ENCODE measurements at places on chromosomes 3 and 15.

DNA sequence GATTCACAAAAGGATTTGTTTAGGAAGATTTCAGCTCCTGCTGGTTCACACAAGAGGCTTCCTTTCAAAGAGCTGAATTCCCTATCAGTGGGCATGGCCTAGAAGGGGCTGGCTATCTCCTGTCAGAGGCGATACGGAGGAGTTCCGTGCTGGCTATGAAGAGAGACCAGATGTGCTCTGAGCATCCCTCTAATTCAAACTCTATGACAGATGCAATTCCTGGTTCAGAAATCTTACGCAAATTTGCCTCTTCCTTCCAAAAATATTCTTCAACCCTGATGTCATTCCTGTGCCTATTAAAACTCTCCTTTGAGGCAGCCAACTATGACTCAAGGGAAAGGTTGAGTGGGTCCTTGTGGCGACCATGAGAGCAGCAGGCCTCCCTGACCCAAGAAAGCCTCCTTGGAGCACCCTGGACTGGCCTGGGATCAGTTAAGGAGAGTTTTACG lies 139.3 kb upstream of the HES1 start:
- no peak for DNase-seq

DNA sequence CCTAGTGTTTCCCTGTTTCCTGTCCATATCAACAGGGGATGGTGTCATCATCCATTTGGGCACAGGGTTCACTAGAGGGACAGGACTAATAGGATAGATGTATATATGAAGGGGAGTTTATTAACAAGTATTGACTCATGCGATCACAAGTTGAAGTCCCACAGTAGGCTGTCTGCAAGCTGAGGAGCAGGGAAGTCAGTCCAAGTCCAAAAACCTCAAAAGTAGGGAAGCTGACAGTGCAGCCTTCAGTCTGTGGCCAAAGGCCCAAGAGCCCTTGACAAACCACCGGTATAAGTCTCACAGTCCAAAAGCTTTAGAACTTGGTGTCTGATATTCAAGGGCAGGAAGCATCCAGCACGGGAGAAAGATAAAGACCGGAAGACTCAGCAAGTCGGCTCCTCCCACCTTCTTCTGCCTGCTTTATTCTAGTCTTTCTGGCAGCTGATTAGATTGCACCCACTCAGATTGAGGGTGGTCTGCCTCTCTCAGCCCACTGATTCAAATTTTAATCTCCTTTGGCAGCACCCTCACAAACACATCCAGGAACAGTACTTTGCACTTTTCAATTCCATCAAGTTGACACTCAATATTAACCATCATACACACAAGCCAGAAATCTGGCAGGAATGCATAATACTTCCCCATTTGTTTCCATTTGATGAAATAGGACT lies 43.4 kb downstream of the CD200 start:
- DNase-seq: no peak

DNA sequence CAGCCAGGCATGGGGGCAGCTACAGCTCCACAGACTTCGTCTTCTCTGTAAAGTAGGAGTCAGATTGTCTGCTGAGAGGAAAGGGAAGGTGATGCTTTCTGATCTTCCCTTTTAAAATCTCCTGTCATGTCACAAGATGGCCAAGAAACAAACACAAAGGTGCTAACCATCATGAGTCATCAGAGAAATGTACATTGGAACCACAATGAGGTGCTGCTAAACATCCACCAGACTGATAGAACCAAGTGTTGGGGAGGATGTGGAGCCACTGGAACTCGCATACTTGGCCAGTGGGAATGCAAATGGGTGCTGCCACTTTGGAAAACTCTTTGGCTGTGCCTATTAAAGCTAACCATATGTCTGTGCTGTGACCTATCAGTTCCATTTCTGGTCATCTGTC lies 268.8 kb downstream of the SLCO3A1 start:
- no peak for DNase-seq

DNA sequence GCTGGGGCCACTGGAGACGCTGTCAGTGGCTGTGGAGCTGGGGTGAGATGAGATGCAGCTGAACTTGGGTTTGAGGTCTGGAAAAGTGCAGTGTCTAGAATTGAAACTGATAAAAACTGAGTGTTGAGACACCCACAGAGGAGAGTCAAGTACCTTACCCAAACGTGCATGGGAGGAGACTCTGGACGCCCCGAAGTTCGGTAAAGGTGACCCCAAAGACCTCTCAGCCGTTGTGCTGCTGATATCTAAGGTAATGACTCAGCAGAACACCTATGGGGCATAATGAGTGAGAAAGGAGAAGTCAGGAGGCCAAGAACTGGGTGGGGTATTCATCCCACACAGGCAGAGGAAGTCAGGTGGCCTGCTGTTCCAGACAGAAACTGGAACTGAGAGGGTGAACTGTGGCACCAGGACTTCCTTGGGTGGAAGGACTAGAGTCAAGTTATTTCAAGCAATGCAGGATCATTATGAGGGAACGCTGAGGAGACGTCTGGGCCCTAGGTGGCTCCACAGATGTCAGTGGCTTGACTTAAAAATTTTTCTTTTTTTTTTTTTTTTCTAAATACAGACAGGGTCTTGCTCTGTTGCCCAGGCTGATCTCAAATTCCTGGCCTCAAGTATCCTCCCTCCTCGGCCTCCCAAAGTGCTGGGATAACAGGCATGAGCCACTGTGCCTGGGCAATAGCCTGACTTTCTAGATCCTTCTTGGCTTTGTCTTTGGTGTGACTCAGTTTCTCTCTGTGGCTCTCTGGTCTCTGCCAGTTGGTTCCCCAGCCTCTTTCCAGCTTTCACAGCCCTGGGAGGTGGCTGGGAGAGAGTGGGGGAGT lies 67.6 kb upstream of the GCNT3 start:
- no peak for DNase-seq

DNA sequence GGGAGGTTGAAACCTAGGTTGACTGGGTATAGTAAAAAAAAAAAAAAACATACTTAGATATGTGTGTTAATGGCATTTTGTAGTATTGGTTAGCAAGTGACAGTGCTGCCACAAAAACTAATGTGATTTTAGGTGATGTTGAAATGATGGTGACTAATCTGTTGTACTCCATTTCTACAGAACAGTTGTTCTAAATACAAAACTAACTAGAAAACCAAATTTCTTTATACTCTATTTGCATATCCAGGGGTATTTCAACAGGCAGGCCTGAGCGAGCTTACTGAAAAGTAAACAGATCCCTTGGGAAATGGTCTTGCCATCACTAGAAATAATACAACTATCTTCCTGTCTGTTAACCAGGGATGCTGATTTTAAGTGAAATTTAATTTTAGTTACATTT lies 20.5 kb downstream of the TSC22D2 start:
- DNase-seq: no peak

Measured in sciatic nerve (tissue), 2 donors.